ENCODE measurements at places on chromosomes 13 and 19.

GRCh38 chr13:66353664-66354063 lies 876.5 kb downstream of the PCDH9 start:
- no peak for DNase-seq

- DNase-seq = no peak
These were observed 371.8 kb downstream of the SLITRK6 start for GRCh38 chr13:85427416-85427815.

- DNase-seq = no peak
These were observed 101.3 kb downstream of the AKAP11 start for GRCh38 chr13:42373048-42373812.

DNA sequence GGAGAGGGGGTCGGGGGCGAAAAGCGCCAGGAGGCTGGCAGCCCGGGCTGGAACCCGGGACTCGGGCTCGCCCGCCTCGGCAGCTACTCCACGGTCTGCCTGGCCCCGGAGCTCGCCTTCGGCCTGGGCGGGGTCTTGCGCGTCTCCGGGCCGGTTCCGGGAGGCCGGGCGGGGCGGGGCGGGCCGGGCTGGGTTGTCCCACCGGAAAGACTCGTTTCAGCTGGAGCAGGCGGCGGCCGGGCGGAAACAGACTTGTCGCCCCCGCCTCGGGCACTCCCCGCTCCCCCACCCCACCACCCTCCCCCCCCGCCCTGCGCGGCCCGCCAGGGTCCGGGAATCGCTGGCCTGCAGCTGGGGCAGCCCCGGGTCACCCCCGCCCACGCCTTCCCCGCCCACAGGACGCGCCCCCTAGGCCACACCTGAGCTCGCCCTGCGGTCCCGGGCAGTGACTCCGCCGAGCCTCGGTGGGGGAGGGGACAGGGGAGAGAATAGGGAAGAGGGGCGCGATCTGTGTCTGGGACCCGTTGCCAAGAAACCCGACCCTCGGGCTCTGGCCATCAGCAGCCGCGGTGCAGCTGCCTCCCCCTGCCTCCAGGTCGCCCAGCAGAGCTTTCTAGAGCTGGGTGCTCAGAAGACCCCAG lies 109.4 kb downstream of the KCTD15 start:
- peak; percentile 35 for DNase-seq

DNA sequence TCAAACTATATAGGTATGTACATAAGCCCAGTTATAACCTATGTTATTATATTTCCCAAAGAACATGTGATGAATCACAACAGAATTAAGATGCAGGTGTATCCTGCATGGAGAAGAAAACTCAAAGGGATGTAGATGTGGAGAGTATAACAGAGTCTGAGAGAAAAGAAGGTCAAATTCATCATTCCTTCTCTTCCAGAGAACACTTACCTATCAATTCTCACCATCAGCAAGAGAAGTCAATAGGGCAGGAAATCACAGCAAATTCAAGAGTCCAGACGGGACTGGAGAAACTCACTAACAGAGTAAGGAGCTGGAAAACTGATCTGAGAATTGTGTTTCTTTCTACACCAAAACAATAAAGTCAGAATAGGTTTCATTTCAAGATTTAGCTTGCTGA lies 28.4 kb downstream of the DIAPH3 start:
- no peak for DNase-seq

GRCh38 chr19:17081672-17082630 lies 6.4 kb downstream of the MYO9B start:
- no peak for DNase-seq

GRCh38 chr13:45082964-45083363 lies 37.3 kb upstream of the GTF2F2 start:
- peak; percentile 81 for DNase-seq

- no peak for DNase-seq
These were observed 419.2 kb downstream of the OLFM4 start for GRCh38 chr13:53447863-53448262.

DNA sequence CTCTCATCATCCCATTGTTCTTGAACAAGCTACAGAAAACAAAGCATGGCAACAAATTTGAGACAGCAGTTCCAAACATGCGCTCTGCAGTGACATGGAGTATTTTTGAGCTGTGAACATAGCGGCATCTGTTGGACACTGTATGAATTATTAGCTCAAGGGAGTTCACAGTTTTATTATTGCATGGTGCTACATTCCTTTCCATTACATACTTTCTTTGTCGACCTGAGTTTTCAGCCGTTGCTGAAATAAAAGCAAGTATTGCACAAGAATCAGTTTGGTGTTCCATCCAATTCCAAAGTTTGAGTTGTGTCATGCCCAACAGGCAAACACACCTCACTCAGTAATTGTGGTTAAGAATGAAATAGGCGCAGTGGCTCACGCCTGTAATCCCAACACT lies 30.1 kb upstream of the METTL21C start:
- DNase-seq = peak; percentile 80

GRCh38 chr19:30046522-30046921 lies 104.5 kb downstream of the URI1 start:
- DNase-seq = peak; percentile 29

DNA sequence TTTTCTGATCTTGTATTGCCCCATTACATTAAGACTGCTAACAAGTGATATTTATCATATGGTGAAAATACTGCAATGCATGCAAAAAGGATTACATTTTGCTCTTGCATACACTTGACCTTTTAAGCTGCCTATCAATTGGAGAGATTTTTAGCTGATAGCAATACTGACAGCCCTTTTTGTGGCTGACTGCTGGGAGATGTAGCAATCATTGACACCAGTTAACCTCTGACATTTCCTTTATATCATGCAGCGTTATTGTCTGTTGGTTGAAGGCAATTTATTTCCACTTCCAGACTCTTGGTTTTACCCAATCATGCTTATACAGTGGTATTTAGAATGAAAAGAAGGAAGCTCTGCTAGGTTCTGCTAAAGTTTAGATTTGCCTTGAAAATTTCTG lies 364.0 kb downstream of the LMO7 start:
- DNase-seq = no peak

- DNase-seq = no peak
These were observed 796.8 kb upstream of the KLHL1 start for GRCh38 chr13:70905035-70905434.

DNA sequence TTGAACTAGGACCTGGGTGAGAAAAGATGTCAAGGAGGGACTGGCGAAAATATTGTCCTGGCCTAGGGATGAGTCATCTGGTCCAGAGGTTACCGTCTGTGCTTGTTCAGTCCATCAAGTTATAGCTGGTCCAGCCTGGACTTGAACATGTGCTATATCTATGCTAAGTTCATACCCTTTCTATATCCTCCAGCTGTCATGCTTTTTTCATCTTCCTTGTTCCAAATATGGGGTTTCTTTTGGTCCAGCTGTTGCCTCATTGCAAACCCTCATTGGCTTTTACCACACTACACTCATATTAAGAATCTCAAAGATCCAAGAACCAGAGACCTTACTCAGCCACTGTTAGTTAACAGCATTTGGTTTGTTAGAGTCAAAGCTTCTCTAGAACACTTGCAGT lies 19.1 kb upstream of the KLF12 start:
- no peak for DNase-seq

- DNase-seq = peak; percentile 79
These were observed 28.2 kb upstream of the PSG7 start for GRCh38 chr19:42965176-42965575.

DNA sequence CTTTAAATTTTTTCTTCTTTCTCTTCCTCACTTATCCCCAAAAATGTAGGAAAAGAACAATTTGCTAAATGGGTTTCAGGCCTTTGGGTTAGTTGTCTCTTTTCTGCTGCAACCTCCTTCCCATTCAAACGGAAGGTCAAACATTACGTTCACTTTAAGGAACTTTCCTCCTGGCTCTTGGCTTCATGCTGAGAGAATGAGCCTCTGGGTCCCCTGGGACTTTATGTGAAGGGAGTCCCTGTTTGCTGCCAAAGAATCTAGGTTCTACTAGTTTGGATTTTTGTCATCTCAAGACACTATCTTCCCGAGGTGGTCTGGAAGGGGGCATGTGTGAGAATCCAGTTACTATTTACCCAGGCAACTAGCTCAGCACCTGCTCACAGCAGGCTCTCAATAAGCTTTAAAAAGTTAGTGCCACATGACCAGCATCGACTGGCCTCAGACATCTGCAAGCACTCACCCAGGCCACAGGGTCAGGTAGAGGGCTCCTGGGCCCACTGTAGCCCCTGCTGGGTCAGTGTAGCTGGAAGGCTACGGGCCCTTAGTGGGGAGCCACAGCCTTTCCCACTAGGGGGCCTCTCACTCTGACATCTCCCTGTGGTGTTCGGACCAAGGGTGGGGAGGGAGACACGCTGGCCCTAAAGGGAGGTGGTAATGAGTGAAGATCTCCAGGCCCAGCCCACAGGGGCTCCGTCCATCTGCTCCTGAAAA lies 40.5 kb downstream of the FAM124A start:
- no peak for DNase-seq

DNA sequence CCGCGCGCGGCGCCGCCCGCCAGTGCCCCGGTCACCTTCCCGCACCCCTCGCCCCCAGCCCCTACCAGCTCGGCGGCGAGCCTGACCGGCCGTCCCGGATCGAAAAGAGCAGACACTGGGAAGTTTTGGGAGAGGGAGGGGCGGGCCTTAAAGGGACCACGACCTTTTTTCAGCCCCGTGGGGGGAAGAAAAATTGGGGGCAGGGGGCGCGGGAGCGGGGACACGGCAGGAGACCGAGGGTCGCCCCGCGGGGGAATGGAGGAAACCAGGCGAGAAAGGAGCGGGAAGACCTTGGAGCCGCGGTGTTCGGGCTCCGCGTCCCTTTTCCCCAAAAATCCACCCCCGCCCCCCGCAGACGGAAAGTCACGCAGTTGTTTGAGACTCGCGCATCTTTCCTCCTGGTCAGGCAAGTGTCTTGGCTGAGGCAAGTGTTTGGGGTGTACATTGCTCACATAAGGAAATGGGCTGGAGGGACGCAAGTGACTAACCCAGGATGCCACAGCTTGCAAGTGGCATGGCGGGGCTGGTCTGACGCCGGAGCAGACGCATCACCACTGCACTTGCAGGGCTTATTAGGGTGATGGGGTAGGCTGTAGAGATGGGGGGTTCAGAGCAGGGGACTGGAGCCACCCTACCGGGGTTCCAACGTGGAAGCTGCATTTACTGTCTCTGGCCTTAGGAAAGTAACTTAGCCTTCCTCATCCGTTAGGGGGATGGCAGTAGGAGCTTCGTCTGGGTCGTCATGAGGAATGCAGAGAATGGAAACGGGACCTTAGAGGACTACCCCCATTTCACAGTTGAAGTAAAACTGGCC lies 2.7 kb upstream of the HNRNPL start:
- DNase-seq = peak; percentile 93

- peak; percentile 32 for DNase-seq
These were observed 667.0 kb downstream of the LIG4 start for GRCh38 chr13:107548338-107548737.

DNA sequence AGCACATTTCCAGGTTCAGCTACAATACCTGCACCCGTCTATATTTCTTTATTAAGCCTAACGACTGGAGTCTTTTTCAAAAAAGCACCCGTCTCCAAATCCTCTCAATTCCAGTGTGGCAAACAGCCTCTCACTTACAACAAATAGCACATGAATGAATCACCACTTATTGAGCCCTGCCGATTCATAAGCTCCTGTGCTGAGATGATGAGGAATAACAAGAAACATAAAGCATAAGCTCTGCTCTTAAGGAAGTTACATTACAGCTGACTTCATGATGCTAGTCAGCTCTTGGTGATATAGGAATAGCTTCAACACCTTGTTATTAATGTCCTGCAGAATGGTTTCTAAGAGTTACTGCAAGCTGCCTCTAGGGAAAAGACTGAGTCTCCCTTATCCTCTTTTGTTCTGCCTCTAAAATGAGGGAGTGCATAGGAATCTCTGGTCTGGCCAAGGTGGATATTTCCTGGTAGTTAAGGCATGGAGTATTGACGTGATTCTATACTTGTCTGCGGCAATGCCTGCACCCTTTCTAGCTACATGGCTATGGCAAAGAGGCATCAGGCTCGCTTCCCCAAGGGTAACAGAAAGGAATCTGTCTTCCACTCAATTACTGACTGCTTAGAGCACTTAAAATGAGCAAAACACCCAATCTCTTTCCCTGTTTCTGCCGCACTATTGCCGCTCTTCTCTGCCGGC lies 195.7 kb downstream of the KLF12 start:
- peak; percentile 90 for DNase-seq

Data from GM23248 (cell line).